Common myeloid progenitor, CD34-positive (primary cell): ENCODE measurements at places on chromosomes 6 and 20.

DNA sequence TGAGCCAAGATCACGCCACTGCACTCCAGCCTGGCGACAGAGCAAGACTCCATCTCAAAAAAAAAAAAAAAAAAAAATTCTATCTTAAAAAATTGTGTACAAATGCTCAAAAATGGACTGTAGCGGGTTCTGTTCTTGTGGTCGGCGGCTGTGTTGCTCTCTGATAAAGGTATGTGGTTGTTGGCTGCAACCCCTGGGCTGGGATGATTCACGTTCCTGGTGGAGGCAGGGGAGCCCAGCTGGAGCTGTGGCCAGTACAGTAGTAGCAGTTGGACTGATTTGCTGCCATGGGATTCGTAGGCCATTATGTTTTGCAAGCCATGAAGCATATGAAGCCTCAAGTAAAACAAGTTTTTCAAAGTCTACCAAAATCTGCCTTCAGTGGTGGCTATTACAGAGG is 22.3 kb downstream of the MDN1 start:
- DNase-seq, result peak; percentile 39

- DNase-seq, result no peak
These were observed 2.2 kb upstream of the RALY start for GRCh38 chr20:33991502-33991901.

DNA sequence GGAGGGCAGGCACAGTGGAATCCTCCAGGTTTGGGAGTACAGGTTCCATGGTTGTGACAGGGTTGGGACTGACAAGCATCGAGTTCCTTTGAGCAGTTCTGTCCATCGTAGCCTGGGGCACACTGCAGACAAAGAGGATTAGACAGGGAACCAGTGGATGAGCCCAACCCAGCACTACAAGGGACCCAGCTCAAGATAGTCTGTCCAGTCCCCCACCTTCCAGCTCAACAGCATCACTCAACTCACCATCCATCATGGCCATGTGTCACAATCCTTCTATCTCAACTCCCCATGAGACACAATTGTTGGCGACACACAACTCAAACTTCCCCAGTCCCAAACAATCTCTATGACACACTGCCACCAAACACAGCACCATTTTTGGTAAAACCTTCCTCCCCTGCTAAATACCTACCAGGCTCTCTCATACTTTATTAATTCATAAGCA is 11.8 kb upstream of the GPSM3 start:
- DNase-seq, result no peak

GRCh38 chr20:44304383-44304782 is 6.6 kb downstream of the FITM2 start:
- no peak for DNase-seq

GRCh38 chr6:105678516-105678915 is 275.6 kb upstream of the PREP start:
- DNase-seq, result no peak
